ENCODE measurements at places on chromosomes 5 and 9.
A peak's percentile ranks its signal among the peaks of the same experiment; 100 is the strongest.

DNA sequence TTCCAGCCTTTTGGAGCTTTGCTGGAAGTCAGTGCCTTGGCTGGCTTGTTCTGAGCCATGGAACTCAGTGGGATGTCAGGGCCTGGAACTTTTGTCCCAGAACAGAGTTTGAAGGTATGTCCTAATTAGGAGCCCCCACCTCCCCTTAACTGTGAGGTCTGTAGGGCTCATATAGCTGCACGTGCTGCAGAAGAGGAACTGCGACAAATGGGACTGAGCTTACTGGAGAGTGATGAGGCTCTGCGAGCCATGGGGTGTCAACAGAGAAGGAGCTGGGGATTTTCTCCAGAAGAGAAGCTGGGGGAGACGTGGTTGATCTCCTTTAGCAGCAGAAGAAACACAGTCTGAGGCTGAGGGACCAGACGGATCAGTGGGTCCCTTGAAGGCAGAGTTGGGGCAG, 10.9 kb downstream of the TMEM8B start:
- DNase-seq = no peak

DNA sequence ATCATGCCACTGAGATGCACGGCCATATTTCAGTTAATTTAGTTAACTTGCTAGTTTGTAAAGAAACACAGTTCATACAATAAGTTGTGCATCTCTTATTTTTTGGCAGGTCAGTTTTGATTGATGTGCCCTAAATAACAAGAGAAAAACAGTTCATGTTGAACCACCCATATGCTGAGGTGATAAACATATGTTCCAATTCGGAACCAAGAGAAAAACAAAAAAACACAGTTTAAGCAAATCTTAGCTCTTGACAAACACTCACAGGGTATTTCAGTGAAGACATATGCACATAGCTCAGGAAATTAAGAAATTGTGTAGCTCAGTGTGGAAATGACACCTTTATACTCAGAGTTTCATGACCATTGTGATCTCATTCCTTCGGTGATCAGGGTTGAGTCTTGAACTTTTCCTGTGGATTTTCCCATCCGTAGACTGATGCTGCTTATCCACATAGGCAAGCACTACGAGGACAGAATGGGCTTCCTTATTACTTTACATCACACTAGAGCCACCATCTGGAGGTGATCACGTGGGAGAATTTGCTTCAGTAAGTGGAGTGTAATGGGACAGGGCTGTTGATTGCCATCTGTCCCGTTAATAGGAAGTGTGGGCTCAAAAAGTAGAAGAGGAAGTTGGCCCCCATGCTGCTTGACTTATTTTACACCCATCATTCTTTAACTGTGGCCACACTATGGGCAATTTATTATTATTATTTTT, 773.0 kb downstream of the MTRR start:
- no peak for DNase-seq

GRCh38 chr5:33049842-33050241, 338.7 kb downstream of the NPR3 start:
- DNase-seq = no peak

GRCh38 chr5:80083101-80083890, 48.1 kb downstream of the THBS4 start:
- DNase-seq = no peak

GRCh38 chr5:107023732-107024131, 647.0 kb downstream of the EFNA5 start:
- DNase-seq = no peak

DNA sequence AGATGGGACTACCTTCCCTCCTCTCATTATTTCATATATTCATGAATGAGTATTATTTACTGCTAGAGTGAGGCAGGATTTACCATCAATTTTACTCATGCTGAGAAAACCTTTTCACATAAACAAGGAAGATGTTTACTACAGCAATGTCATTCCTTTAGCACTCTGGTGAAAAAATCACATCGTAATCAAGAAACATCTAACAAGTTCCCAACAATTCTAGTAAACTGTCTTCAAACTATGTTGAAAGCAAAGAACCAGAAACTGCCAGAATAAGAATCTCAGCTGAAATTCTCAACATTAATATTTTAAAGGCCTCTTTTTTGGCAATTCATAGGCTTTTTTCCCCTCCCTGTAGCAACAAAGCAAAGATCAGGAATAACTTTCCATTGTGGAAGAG, 28.2 kb downstream of the AUH start:
- no peak for DNase-seq

DNA sequence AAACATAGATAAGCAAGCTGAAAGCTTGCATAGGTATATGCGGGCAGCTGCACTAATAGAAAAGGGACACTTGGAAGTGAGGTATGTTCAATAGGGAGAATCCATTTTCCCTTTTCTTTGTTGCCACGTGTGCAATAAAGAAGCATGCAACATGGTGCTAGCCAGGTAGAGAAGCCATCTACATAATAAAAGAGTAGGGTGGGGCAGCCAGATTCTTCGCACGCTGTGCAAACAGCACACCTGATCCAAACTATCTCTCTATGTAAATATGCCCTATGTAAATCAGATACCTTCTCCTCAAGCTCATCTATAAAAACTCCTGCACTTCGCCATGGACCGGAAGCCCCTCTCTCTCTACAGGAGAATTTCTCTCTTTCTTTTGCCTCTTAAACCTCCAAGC, 91.9 kb upstream of the C9orf72 start:
- DNase-seq = no peak

DNA sequence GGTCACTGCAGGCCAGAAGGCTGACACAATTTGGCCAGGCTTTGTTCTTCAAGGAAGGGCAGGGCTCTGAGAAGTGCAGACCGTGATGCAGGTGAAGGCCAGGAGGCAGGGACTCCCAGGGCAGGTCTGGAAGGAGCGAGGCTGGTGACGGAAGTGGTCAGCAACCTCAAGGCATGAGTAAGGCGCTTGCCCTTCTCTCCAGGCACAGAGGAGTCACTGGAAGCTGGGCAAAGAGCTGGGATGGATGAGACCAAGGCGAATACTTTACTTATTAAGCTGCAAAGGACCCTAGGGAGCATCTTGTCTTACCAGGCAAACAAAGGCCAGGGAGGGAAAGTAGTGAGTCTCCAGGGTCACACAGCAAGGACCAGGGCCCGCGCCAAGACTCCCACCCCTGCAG, 18.6 kb downstream of the IRF1 start:
- DNase-seq = no peak

DNA sequence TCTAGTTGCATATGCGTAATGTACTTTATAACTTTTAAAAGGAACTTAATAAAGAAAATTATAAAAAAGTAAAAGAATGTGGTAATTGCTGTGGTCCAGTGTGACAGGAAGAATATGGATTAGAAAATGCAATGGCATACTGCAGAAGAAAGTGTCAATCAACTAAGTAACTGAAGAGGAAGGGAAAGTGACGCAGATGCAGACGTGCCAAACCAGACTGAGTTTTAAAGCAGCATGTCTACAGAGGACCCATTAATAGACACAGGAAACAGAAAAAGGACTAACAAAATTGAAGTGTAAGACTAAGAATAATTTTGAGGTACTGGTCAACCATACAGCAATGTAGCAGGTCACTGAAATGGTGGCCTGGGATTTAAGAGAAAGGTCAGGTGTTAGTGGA, 73.3 kb downstream of the DPYSL3 start:
- no peak for DNase-seq

- no peak for DNase-seq
Measured at GRCh38 chr5:132010645-132010988, 841 bp downstream of the ACSL6 start.

- DNase-seq = no peak
Measured at GRCh38 chr9:16499892-16500291, 370.6 kb downstream of the BNC2 start.

DNA sequence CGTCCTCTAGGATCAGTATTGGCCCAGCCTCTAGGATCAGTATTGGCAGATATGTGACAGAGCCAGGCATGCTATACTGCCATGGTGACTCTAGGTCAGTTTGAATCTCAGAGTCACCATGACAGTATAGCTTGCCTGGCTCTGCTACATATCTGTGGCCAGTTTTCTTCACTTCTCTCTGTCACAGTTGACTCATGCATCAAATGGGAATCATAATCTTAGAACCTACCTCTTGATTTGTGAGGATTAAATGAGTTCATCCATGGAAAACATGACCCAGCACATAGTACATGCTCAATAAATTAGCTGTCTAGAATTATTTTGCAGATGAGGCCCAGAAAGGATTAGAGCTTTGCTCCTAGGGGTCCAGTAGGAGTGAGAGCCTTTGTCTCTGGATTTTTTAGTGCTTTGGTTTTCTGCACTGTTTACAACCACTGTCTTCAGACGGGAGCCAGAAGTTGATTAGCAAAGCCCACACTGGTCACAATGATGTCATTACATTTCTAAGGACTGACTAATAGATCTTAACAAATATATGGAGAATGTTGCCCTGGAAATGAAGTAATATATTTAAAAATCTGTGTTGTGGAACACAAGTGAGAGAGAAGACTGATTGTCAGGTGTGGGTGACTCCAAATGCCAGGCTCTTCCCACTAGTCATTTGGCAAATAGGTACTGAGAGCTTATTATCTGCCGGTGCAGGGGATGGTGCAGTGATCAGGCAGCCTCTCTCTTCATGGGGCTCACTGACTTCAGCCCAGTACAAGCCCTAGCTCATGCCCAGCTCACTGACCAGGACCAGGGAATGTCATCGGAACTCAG, 76.0 kb downstream of the COL15A1 start:
- no peak for DNase-seq

GRCh38 chr5:108196276-108196675, 185.6 kb downstream of the FBXL17 start:
- DNase-seq = no peak

- no peak for DNase-seq
Measured at GRCh38 chr5:12910641-12911040, 1006.4 kb upstream of the CTNND2 start.

DNA sequence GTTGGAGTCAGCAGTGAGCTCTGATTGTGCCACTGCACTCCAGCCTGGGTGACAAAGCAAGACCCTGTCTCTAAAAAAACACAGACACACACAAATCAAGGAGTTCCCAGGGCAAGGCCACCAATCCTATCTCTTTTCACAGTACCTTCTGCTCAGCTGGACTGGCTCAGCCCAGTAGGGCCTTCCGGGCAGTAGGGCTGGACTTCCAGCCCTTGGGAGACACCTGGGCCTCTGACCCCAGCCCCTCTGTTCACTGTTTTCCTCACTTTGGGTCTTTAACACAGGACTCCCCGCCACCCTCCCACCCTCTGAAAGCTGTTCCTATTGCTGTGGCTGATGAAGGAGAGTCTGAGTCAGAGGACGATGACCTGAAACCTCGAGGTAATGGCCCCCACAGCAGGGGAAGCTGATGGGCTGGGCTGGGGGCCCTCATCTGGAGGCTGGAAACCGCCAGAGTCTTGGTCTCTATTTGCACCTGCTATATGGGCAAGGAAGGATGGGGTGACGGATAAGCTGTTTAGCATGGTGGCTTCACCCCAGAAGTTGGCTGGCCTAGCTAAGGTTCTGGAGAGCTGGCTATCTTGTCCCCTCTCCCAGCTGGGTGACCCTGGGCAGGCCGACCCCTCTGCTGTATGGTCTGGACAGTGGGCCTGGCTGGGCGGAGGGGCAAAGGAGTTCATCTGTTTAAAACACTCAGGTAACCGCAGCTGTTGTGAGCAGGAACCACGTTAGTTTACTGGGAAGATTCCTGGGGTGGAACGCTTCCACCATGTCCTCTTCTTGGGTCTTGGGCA, 25.6 kb downstream of the USP20 start:
- peak; percentile 44 for DNase-seq

DNA sequence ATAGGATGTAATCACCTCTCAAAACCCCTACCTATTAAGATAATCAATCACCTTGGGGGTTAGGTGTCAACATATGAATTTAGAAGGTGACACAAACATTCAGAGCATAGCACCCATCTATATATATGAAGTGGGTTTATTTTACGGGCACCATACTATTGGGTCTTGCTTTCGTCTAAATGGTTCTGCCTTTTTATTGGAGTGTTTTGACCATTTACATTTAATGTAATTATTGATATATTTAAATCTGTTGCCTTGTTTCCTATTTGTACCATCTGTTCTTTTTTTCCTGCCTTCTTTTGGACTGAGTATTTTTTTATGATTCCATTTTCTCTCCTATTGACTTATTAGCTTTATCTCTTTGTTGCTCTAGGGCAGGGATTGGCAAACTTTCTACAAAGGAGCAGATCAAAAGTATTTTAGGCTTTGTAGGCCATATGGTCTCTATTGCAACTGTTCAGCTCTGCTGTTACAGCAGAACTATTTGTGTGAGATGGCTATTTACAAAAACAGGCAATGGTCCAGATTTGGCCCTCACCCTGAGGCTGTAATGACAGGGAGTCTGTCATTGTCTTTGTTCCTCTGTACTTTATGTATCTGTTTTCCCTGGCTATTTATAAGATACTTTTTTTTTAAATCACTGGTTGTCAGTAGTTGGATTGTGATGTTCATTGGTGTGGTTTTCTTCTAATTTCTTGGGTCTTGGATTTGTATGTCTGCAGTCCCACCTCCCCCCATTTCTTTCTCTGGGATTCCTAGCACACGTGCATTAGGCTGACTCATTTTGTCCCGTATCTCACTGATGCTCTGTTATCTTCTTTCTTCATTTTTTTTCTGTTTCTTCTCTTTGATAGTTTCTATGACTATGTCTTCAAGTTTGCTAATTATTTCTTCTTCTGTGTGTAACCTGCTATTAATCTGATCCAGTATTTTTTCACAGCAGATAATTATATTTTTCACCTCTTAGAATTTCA, 127.1 kb downstream of the DAB2IP start:
- DNase-seq = no peak

GRCh38 chr9:86369810-86370209, 15.6 kb upstream of the TUT7 start:
- no peak for DNase-seq

DNA sequence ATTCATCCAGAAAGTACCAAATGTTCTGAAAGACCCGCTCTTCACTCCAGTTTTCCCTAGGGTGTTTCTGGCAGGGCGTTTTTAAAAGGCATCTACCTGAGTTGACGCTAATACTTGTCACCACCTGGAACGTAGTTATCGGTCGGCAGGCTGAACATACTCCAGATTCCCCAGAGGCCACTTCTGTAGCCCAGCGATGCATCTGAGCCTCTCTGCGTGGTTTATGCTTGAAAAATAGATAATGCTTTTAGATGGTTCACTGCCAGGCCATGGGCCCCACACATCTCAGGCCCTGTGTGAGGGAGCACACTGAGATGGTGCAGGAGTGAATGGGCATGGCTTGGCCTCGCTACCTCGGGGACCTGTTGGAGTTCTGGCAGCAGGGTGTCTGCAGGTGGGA, 33.0 kb upstream of the NCS1 start:
- no peak for DNase-seq

DNA sequence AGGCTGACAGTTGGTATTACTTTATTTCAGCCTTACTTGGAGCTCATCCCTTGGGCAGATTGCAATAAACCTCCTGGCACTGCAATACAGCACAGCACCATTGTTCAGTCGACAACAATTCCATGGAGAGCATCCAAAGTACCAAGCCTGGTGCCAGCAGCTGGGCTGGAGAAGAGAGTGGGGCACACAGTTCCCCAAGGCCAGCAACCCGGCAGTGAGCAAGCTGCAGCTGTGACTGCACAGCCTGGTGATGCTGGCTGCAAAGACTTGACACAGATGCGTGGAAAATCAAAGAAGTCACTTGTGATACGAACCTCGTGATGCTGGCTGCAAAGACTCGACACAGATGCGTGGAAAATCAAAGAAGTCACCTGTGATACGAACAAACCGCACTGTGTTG, 125.4 kb downstream of the ATPSCKMT start:
- DNase-seq = no peak

GRCh38 chr9:19511694-19512093, 102.9 kb downstream of the ACER2 start:
- DNase-seq = no peak
